ENCODE measurements at places on chromosomes 1 and 21.

GRCh38 chr1:151980287-151981177, 13.1 kb downstream of the S100A10 start:
- DNase-seq: no peak

DNA sequence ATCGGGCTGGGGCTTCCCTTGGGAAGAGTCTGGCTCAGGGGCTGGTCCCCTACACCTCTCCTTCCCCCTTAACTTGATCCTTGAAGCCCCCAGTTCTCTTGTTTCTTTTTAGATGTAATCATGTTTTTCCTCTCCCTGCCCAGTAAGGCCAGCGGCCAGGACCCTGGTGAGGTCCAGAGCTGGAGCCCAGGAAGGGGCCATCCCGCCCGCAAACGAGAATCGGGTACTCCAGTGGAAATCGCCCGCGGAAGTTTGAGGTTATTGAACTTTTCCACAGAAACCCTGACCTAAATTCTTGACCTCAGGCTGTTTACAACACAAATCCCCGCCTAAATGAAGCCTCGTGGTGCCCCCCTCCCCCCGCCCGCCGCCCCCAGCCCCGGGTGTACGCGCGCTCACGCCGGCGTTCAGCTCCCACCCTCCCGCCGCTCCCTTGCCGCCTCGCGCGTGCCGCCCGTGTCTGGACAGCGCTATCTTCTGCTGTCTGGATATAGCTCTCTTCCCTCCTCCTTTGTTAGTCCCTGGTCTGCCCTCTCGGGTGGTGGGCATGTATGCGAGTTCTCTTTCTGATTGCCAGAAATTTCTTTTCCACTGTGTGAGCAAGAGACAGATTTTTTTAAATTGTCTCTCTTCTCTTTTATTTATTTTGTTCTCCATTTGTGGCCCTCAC, 165.9 kb upstream of the CACNA1E start:
- DNase-seq: no peak

DNA sequence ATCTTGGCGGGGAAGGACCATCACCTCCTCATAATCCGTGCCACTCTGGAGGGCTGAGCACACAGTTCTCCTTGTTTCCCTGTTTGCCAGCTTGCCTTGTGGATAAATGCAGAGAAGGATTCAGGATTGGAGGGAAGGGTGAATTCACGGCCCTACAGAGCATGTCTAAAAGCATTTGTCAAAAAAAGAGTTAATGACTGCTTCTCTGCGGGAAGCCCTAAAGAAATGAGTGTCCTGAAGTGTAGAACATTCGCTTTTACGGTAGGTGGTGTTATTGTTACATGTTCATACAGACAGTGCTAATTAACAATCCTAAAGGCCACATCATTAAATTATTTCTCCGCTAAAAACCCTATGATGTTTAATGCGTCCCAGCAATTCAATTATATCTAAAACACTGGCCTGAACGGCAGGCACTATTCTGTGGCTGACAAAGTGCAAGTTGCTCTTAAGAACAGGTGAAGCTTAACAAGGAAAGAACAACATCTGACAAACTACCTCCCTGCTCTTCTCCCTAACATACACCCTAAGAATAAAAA, 112.3 kb upstream of the NFIA start:
- DNase-seq: no peak

DNA sequence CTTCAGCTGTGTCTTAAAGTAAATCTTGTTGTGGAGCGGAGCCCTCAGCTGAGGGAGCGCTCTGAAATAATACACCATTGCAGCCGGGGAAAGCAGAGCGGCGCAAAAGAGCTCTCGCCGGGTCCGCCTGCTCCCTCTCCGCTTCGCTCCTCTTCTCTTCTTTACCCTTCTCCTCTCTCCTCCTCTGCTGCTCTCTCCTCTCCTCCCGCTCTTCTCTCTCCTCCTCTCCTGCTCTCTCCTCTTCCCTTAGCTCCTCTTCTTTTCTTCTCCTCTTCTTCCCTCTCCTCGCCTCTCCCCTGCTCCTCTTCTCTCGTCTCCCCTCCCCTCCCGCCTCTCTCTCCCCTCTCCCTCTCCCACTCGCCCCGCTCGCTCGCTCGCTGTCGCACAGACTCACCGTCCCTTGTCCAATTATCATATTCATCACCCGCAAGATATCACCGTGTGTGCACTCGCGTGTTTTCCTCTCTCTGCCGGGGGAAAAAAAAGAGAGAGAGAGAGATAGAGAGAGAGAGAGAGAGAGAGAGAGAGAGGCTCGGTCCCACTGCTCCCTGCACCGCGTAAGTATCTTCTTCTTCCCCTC, at the start of gene PROX1:
TSS of gene PROX1 (plus strand) at position 47 of the 580 bp plus-strand sequence. CDS start 8,563 bp downstream, outside the sequence.
- no peak for DNase-seq

DNA sequence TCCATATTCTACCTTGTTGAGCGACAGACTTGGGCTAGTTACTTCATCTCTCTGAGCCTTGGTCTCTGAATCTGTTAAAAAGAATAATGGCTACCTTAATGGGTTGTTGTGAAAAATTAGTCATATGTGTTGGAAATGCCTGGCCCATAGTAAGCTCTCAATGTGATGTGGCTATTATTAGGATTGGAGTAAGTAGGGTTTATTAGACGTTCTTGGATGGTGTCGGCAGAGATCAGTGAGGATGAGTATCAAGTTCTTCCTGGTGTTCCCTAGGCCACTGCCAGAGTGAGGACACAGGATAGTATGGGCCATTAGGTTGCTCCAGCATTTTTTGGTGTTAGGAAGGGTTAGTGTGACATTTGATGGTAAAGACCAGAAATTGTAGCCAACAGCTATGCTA, 121.1 kb upstream of the DUSP10 start:
- no peak for DNase-seq

- DNase-seq: no peak
Measured at GRCh38 chr1:87753366-87753765, 424.7 kb downstream of the LMO4 start.

DNA sequence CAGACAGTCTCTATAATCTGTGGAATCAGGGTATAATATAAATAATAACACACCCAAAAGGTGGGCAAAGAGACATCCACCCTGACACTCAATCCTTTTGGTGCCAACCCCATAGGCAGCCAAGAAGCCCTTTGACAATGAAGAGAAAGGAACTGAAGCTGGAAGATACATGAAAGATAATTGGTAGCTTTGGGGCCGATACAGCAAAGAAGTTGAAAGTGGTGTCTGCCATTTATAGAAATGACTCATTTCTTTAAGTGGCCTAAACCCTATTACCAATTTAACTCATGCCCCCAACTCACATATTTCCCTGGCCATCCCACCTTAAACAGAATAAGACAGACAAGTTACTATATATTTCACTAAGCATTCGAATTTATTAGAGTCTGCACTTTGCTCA, 167.0 kb downstream of the ZC3H11B start:
- no peak for DNase-seq

DNA sequence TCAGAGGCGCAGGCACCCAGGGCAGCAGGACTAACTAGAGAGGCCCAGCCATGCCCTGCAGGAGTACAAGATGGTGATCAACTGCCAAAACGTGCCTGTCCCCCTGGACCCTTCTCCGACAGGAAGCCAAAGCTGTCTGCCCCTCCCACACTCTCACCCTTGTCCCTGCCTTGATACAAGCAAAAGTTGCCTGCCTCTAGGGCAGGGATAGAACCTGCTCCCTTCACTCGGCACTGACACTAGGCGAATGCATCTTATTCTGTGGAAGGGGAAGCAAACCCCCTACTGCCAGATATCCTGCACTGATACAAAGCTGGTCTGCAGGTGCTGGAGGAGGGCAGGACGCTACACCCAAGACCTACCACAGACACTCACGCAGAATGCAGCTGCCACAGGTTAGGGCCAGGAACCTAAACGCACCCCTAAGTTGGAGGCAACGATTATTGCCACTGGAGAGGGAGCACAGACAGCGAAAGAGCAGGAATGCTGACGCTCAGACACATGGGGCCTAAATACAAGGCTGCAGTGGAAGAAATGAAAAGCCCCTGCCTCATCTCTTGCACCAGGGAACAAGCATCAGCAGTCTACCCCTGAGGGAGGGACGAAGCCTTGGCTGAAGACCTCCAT, 3.7 kb downstream of the TARBP1 start:
- DNase-seq: no peak

GRCh38 chr1:84166797-84167196, 22.7 kb downstream of the PRKACB start:
- DNase-seq: no peak

GRCh38 chr21:44000360-44000759, 11.7 kb upstream of the TRAPPC10 start:
- DNase-seq: no peak

GRCh38 chr21:38925923-38926322, 120.2 kb downstream of the ETS2 start:
- DNase-seq: no peak

DNA sequence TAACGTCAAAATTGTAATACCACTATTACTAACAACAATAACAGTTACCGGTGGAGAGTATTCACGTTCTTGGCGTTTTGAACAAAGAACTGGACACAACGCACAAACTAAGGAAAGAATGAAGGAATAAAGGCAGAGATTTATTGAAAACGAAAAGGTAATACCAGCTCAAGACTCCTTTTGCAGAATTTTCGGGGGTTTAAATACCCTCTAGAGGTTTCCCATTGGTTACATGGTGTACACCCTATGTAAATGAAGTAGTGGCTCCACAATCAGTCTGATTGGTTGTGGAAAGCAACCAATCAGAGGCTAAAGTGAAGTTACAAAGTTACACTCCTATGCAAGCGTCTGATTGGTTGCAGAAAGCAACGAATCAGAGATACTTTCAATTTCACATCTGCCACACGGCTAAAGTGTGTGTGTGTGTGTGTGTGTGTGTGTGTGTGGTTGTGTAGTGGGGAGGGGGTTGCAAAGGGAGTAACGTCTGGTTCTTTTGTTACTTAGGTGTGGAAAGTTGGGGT, 1.1 kb upstream of the GTF2B start:
- no peak for DNase-seq

All from stimulated activated CD8-positive, alpha-beta memory T cell treated with anti-CD3 and anti-CD28 coated beads, Interleukin-15, amount 100 ng/mL, for 24 hours (primary cell).